Bronchial epithelial cell (primary cell): ENCODE measurements at places on chromosomes 4 and X. TPM values are rescaled to one million over a fixed set of nuclear protein-coding genes. Genes with fewer than 3 reads are reported as not detected.

The NKX3-2 gene
- under 0.01 TPM in 1 of 2 replicates, not detected in the other for total RNA-seq

- no peak for DNase-seq
Observed at GRCh38 chr4:55757356-55757952, 62.1 kb upstream of the EXOC1L start.

- peak; percentile 14 for DNase-seq
Observed at GRCh38 chr4:3291969-3292570, 751 bp upstream of the RGS12 start.

The RHOXF1 gene
- not detected in 2 replicates for total RNA-seq

The SPACA5 gene
- not detected in 2 replicates for total RNA-seq

- no peak for DNase-seq
Observed at GRCh38 chrX:72247206-72247942, 8.5 kb upstream of the ERCC6L start.

DNA sequence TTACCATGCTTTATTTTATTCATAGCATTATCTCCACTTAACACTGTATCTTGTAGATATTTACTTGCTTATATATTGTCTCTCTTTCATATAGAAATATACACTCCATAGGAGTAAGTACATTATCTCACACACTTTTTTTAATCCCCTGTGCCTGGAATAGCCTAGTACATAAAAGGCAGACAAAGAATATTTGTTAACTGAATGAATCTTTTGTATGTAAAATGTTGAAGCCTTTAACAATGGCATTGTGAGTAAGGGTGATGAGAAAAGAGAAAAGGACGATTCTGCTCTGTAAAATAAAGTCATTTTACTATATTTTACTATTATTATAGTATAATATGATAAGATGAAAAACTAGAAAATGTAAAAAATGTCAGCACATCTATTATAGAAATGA, 97.7 kb upstream of the PDHA2 start:
- DNase-seq = no peak

The CA5B gene
- total RNA-seq = 6.1 and 7.6 TPM in 2 replicates
